ENCODE measurements at places on chromosomes 1 and 21. TPM values are rescaled to one million over a fixed set of nuclear protein-coding genes. Genes with fewer than 3 reads are reported as not detected.

The CACHD1 gene
- total RNA-seq = 2.9 TPM

The ATAD3C gene
- total RNA-seq = 0.42 TPM

The PDZK1 gene
- not detected for total RNA-seq

The KRTAP19-1 gene
- not detected for total RNA-seq

The CLCA4 gene
- total RNA-seq = not detected

The HNRNPR gene
- total RNA-seq = 208 TPM

The ZFP69 gene
- 3.8 TPM for total RNA-seq

The DISC1 gene
- total RNA-seq = 4.8 TPM

The PLEKHN1 gene
- total RNA-seq = 0.52 TPM

The RORC gene
- 1.6 TPM for total RNA-seq

The RAB3B gene
- 0.10 TPM for total RNA-seq

The TFF3 gene
- not detected for total RNA-seq

The OR2T35 gene
- not detected for total RNA-seq

The VSIG8 gene
- total RNA-seq = not detected

The IFNLR1 gene
- 4.6 TPM for total RNA-seq

The NBPF10 gene
- total RNA-seq = 1.4 TPM

The VCAM1 gene
- not detected for total RNA-seq

The OR2T2 gene
- not detected for total RNA-seq

The OPRD1 gene
- total RNA-seq = not detected

The SPRR2F gene
- not detected for total RNA-seq

The TMEM79 gene
- total RNA-seq = 9.1 TPM

The TMEM201 gene
- total RNA-seq = 9.1 TPM

The EPHX1 gene
- total RNA-seq = 5.0 TPM

The FAM131C gene
- total RNA-seq = not detected

The PPIAL4G gene
- total RNA-seq = 0.12 TPM

The DEPDC1 gene
- 18.3 TPM for total RNA-seq

The ZFP69B gene
- total RNA-seq = 11.2 TPM

The IGSF9 gene
- not detected for total RNA-seq

The METTL13 gene
- 39.5 TPM for total RNA-seq

The STXBP3 gene
- 29.1 TPM for total RNA-seq

The UBE2Q1 gene
- total RNA-seq = 79.2 TPM

The RGS13 gene
- not detected for total RNA-seq

The GFI1 gene
- 44.2 TPM for total RNA-seq

The WDR4 gene
- total RNA-seq = 38.7 TPM

The YOD1 gene
- total RNA-seq = 8.6 TPM

The KANK4 gene
- not detected for total RNA-seq

The SLAMF1 gene
- 112 TPM for total RNA-seq

The NOS1AP gene
- total RNA-seq = 0.42 TPM

The RNF186 gene
- not detected for total RNA-seq

The NES gene
- total RNA-seq = not detected

The RSRP1 gene
- 110 TPM for total RNA-seq

The SPATA46 gene
- not detected for total RNA-seq

The FAM151A gene
- not detected for total RNA-seq

The GPR37L1 gene
- total RNA-seq = not detected

The ST6GALNAC5 gene
- total RNA-seq = not detected

The OR2L3 gene
- not detected for total RNA-seq

The SUSD4 gene
- total RNA-seq = 1.8 TPM

All from activated naive CD4-positive, alpha-beta T cell treated with anti-CD3 and anti-CD28 coated beads for 36 hours (primary cell).